Activated B cell treated with CpG ODN at 0.5 μM for 24 hours (primary cell): ENCODE measurements at places on chromosomes 2 and 18. TPM values are rescaled to one million over a fixed set of nuclear protein-coding genes. Genes with fewer than 3 reads are reported as not detected.

DNA sequence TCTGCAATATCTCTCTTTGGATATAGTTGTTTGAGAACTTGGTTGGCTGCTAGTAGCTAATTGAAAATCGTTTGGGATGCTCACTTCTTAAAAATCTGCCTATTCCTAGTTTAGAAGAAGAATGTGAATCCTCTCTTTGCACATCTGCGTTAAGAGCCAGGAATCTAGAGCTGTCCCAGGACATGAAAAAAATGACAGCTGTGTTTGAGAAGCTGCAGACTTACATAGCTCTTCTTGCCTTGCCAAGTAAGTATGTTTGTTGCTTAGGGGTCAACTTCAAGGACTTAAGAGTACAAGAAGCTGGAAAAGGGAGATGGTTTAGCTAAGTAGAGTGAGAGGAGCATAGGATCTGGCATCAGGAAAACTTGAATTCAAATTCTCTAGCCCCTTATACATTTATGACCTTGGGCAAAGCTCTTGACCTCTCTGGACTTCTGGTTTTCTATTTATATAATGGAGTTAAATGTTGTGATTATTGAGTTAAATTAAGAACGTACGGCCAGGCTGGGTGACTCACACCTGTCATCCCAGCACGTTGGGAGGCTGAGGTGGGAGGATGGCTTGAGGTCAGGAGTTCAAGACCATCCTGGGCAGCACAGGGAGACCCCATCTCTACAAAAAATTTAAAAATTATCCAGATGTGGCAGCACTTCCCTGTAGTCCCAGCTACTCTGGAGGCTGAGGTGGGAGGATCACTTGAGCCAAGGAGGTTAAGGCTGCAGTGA lies 55.2 kb upstream of the STON1 start:
- peaks cover 51% of the 10 kb centered on the region for H3K36me3 ChIP-seq
- no peaks in the 10 kb centered on the region for H3K27me3 ChIP-seq
- no peak overlapping the region for H3K4me3 ChIP-seq

- no peak overlapping the region for H3K27ac ChIP-seq
- H3K4me3 ChIP-seq, result no peak overlapping the region
- no peaks in the 10 kb centered on the region for H3K4me1 ChIP-seq
- H3K27me3 ChIP-seq, result no peaks in the 10 kb centered on the region
- no peaks in the 10 kb centered on the region for H3K36me3 ChIP-seq
Observed at GRCh38 chr2:30949435-30949834, 142.2 kb upstream of the CAPN13 start.

DNA sequence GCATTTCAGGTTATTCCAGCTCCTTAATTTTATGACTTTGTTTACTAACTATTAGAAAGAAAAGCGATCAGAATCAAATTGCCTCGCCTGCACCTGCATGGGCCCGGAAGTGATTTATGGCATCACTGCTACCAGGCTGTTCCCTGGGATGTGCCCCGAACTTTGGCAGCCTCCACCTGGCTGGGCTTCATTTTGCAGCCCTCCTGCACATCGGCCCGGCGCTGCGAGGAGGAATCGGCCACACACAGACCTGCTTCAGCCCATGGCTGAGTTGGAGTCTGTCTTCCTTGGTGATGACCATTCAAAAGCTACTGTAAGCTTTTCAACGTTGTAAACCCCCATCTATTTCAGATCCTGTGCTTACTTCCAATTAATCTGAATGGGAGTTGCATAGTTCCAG lies 638.0 kb downstream of the RNF144A start:
- H3K27ac ChIP-seq, result no peak overlapping the region
- peaks cover 3% of the 10 kb centered on the region for H3K27me3 ChIP-seq
- H3K4me3 ChIP-seq, result no peak overlapping the region
- no peak for DNase-seq
- H3K36me3 ChIP-seq, result no peaks in the 10 kb centered on the region

DNA sequence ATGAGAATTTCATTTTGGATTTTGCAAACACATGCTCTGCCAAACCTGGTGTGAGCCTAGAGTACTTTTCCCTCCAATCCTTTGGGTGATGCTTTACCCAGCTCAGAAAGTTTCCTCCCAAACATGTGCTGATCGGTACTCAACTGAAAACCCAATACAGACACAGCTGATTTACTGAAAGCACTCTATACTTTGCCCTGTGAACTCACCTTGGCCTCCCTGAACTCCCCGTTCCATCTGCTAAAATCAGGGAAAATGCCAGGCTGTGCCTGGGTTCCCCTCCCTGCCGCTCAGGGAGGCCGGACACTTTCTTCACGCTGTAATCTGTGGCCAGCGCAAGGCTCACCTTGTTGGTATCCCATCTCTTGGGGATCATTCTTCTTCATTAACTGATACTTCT lies 391.2 kb downstream of the CBLN2 start:
- H3K27ac ChIP-seq, result no peak overlapping the region
- no peak for DNase-seq
- no peaks in the 10 kb centered on the region for H3K27me3 ChIP-seq
- H3K36me3 ChIP-seq, result no peaks in the 10 kb centered on the region
- no peak overlapping the region for H3K4me3 ChIP-seq

GRCh38 chr2:63378589-63378988 lies 209.7 kb downstream of the WDPCP start:
- no peak for DNase-seq
- H3K4me1 ChIP-seq, result no peaks in the 10 kb centered on the region
- no peak overlapping the region for H3K4me3 ChIP-seq
- H3K36me3 ChIP-seq, result peaks cover 20% of the 10 kb centered on the region

- no peak overlapping the region for H3K27ac ChIP-seq
- H3K4me1 ChIP-seq, result no peaks in the 10 kb centered on the region
- no peak overlapping the region for H3K4me3 ChIP-seq
- DNase-seq, result no peak
- no peaks in the 10 kb centered on the region for H3K36me3 ChIP-seq
Observed at GRCh38 chr2:70385966-70386595, 84.2 kb upstream of the FAM136A start.

- no peak for DNase-seq
- H3K27me3 ChIP-seq, result no peaks in the 10 kb centered on the region
- peaks cover 45% of the 10 kb centered on the region for H3K4me1 ChIP-seq
- H3K36me3 ChIP-seq, result peaks cover 4% of the 10 kb centered on the region
- H3K27ac ChIP-seq, result no peak overlapping the region
- no peak overlapping the region for H3K4me3 ChIP-seq
Observed at GRCh38 chr2:64950226-64951160, 38.7 kb upstream of the SLC1A4 start.

GRCh38 chr2:19224486-19224885 lies 133.9 kb downstream of the OSR1 start:
- no peaks in the 10 kb centered on the region for H3K36me3 ChIP-seq
- no peaks in the 10 kb centered on the region for H3K4me1 ChIP-seq
- H3K27ac ChIP-seq, result no peak overlapping the region
- no peak overlapping the region for H3K4me3 ChIP-seq
- no peaks in the 10 kb centered on the region for H3K27me3 ChIP-seq

GRCh38 chr18:7303316-7304060 lies 72.6 kb downstream of the LRRC30 start:
- H3K36me3 ChIP-seq, result no peaks in the 10 kb centered on the region
- H3K27me3 ChIP-seq, result no peaks in the 10 kb centered on the region
- no peaks in the 10 kb centered on the region for H3K4me1 ChIP-seq
- no peak overlapping the region for H3K27ac ChIP-seq
- no peak for DNase-seq

- peaks cover 9% of the 10 kb centered on the region for H3K4me1 ChIP-seq
- H3K27ac ChIP-seq, result no peak overlapping the region
- H3K27me3 ChIP-seq, result no peaks in the 10 kb centered on the region
- no peak for DNase-seq
- H3K4me3 ChIP-seq, result no peak overlapping the region
Observed at GRCh38 chr2:164717000-164717803, 95.9 kb upstream of the GRB14 start.

- H3K4me3 ChIP-seq, result no peak overlapping the region
- DNase-seq, result no peak
- H3K27me3 ChIP-seq, result no peaks in the 10 kb centered on the region
- peak overlapping the region; percentile 4 for H3K27ac ChIP-seq
- peaks cover 23% of the 10 kb centered on the region for H3K36me3 ChIP-seq
- H3K4me1 ChIP-seq, result peaks cover 23% of the 10 kb centered on the region
Observed at GRCh38 chr2:98658816-98659490, 50.6 kb downstream of the UNC50 start.

GRCh38 chr2:43787895-43788294 lies 14.1 kb downstream of the DYNC2LI1 start:
- H3K27ac ChIP-seq, result no peak overlapping the region
- H3K4me1 ChIP-seq, result no peaks in the 10 kb centered on the region
- H3K27me3 ChIP-seq, result no peaks in the 10 kb centered on the region

GRCh38 chr2:102895376-102895775 lies 133.5 kb downstream of the TMEM182 start:
- no peak overlapping the region for H3K4me3 ChIP-seq
- no peak for DNase-seq
- peaks cover 2% of the 10 kb centered on the region for H3K27me3 ChIP-seq
- H3K27ac ChIP-seq, result no peak overlapping the region
- no peaks in the 10 kb centered on the region for H3K4me1 ChIP-seq

GRCh38 chr2:156191527-156191926 lies 141.0 kb downstream of the NR4A2 start:
- DNase-seq, result no peak
- no peaks in the 10 kb centered on the region for H3K27me3 ChIP-seq
- H3K27ac ChIP-seq, result no peak overlapping the region
- H3K4me1 ChIP-seq, result no peaks in the 10 kb centered on the region

- H3K27me3 ChIP-seq, result no peaks in the 10 kb centered on the region
- H3K36me3 ChIP-seq, result no peaks in the 10 kb centered on the region
- H3K4me3 ChIP-seq, result no peak overlapping the region
- peaks cover 54% of the 10 kb centered on the region for H3K4me1 ChIP-seq
- DNase-seq, result no peak
- H3K27ac ChIP-seq, result peak overlapping the region; percentile 10
Observed at GRCh38 chr2:112836163-112836560, 417 bp downstream of the IL1B start.

GRCh38 chr2:48952614-48953013 lies 197.1 kb upstream of the LHCGR start:
- no peak overlapping the region for H3K27ac ChIP-seq
- H3K4me3 ChIP-seq, result no peak overlapping the region
- no peak for DNase-seq
- no peaks in the 10 kb centered on the region for H3K4me1 ChIP-seq
- no peaks in the 10 kb centered on the region for H3K36me3 ChIP-seq

DNA sequence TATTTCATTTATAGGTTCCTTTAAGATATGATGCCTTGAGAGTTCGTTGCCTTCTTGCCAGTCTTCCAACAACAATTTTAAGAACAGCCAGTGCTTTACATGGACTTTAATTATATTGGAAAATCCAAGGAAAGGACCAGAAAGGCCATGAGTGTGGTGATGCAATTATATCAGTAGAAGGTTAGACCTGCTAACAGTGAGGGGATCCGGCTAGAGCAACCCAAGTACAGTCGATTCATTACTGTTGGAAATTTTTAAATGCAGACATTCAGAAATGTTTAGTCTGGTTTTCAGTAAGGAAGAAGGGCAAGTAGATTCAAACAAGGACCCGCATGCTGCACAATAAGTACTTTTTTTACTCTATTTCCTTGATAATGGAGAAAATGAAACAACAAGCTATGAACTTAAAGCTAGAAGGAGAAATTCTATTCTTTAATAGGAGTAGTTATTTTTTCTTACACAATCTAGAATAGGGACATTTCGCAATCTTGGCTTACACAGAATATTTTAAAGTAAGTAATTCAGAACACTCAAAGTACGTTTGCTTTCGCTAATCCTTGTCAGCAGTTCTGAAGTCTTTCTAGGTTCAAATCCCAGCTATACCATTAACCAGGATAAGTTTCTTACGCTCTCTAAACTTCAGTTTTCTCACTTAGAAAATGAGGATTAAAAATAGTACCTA lies 405.5 kb downstream of the MEIS1 start:
- no peaks in the 10 kb centered on the region for H3K4me1 ChIP-seq
- no peak for DNase-seq
- no peaks in the 10 kb centered on the region for H3K27me3 ChIP-seq
- H3K36me3 ChIP-seq, result no peaks in the 10 kb centered on the region
- no peak overlapping the region for H3K4me3 ChIP-seq

DNA sequence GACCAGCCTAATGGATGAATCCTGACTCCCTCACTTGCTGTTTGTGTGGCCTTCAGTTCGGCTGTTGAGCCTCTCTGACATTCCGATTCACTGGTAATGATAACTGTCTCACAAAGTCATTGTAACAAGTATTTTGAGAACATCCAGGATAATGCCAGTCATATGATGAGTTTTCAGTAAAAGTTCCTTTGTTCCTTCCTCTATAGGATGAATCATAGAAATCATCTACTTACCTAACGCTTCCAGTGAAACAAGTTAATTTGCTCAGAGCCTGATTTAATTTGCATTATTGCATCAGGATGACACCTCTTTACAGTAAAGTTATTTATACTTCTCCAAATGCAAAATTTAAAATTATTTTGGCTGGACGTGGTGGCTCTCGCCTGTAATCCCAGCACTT lies 32.0 kb downstream of the RAB31 start:
- no peak for DNase-seq
- H3K27ac ChIP-seq, result no peak overlapping the region
- H3K27me3 ChIP-seq, result no peaks in the 10 kb centered on the region
- H3K4me3 ChIP-seq, result no peak overlapping the region

DNA sequence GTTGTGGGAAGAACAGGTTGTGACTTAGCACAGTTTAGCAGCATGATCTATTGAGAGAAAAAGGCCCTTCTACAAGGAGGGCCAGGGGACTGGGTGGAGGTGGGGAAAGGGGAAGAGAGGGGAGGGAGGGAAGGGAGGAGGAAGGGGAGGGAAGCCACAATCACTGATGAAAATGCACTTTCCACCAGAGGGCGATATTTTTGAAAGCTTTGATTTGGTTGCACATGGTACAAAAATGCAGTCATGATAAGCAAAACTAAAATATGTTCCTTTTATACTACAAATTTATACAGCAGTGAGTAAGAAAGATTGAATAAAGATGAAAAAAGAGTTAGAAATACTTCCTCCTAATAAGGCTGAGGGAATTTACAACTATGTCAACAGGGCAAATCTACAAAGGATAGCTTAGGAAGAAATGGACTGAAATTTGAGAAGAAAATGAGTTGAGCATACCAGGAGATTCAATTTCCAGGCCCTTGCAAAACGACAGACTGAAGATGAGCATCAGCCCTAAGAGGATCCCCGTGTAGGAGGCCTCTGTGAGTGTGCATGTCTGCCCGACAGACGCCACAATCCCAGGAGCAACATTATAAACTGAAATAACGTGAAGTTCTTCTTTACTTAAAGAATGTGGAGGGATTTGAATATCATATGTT lies 17.2 kb downstream of the SH3YL1 start:
- no peak for DNase-seq
- H3K27me3 ChIP-seq, result no peaks in the 10 kb centered on the region
- H3K36me3 ChIP-seq, result peaks cover 50% of the 10 kb centered on the region
- peaks cover 5% of the 10 kb centered on the region for H3K4me1 ChIP-seq

- DNase-seq, result no peak
- H3K4me1 ChIP-seq, result no peaks in the 10 kb centered on the region
- H3K27ac ChIP-seq, result no peak overlapping the region
- H3K36me3 ChIP-seq, result no peaks in the 10 kb centered on the region
- no peak overlapping the region for H3K4me3 ChIP-seq
- H3K27me3 ChIP-seq, result peaks cover 25% of the 10 kb centered on the region
Observed at GRCh38 chr2:226435146-226435545, 364.5 kb downstream of the IRS1 start.

Gene TSGA10
- total RNA-seq, result 18.5 and 20.4 TPM in 2 replicates

Gene RFTN2
- total RNA-seq, result not detected in 2 replicates

Gene SNTG2
- total RNA-seq, result 0.88 and 2.2 TPM in 2 replicates

Gene B4GALT6
- 3.1 and 3.8 TPM in 2 replicates for total RNA-seq

Gene GALNT14
- 6.6 and 7.9 TPM in 2 replicates for total RNA-seq

Gene SERPINB12
- not detected in 2 replicates for total RNA-seq

Gene TIGD1
- total RNA-seq, result 8.1 and 8.8 TPM in 2 replicates

Gene CFAP210
- total RNA-seq, result not detected in 2 replicates

Gene MC5R
- total RNA-seq, result not detected in 2 replicates

Gene PER2
- 15.8 and 16.6 TPM in 2 replicates for total RNA-seq

Gene SNRPD1
- total RNA-seq, result 58.1 and 60.8 TPM in 2 replicates

Gene FAM110C
- total RNA-seq, result 0.18 TPM in 1 of 2 replicates, not detected in the other
